ENCODE measurements at places on chromosomes 5 and 9. TPM values are rescaled to one million over a fixed set of nuclear protein-coding genes. Genes with fewer than 3 reads are reported as not detected.

DNA sequence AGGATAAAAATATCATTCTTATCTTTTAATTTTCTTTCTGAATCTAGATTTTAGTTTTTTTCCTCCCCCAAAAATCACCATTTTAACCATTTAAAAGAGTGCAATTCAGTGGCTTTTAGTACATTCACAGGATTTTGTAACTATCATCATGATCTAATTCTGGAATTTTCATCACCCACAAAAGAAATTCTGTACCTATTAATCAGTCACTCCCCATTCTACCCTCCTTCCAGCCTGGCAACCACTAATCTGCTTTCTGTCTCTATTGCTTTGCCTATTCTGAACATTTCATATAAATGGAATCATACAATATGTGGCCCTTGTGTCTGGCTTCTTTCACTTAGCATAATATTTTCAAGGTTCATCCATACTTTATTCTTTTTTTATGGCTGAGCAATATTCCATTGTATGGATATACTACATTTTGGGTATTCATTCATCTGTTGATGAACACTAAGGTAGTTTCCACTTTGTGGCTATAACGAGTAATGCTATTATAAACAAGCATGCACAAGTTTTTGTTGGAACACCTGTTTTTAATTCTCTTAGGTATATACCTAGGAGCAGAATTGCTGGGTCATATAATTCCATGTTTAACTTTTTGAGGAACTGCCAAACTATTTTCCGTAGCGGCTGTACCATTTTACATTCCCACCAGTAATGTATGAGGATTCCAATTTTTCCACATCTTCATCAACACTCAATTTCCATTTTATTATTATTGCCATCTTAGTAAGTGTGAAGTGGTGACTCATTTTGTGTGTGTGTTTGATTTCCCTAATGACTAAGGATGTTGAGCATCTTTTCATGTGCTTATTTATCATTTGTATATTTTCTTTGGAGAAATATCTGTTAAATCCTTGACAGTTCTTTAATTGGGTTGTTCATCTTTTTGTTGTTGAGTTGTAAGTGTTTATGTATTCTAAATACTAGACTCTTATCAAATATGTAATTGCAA, 340.3 kb downstream of the CWC27 start:
- DNase-seq: no peak

DNA sequence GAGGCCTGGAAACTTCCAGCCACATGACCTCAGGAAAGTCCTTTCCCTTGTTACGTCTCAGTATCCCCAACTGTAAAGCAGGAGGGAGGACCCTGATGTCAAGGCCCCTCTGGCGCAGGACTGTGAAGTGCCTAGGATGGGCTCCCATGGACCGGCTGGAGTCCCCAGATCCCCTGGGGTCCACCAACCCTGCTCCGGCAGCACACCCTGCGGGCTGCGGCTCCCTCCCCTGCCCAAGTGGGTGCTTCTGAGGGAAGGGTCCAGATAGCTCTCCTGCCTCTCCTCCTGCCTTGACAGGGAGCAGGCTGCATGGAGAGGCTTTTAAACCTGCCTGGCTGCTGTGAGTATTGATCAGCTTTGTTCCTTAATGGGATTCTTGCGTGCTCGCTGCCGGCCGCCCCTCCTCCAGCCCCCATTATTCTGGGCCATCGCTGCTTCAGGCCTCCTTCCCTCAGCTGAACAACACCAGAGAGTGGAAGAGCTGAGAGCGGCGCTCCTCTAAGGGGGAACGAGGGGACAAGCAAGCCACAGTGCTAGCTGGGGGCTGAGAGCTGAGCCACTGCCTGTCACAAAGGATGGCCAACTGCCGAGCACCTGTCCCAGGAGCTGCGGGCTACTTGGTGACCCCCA, 25.6 kb upstream of the NTNG2 start:
- no peak for DNase-seq

Gene CD74
- 31.1 TPM for total RNA-seq

Gene MORN5
- total RNA-seq: 23.1 TPM
